ENCODE measurements at places on chromosomes 3 and 15.

DNA sequence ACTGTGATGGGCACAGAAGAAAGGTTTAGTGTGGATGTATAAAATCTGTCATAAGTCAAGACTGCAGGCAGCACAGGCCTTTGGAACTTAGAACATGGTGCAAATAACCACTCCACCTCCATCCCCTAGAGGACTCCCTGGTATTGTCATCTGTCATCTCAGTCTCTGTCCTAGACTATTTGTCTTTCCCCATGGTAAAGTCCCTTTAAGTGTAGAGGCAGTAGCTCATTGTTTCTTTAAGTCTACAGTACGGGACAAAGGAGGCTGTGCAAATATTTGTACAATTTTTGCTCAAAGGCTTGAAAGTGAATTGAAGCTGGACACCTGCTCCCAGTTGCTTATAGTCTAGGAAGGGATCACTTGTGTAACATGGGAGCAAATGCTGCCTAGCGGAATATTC lies 3.2 kb upstream of the PXYLP1 start:
- no peak for DNase-seq

DNA sequence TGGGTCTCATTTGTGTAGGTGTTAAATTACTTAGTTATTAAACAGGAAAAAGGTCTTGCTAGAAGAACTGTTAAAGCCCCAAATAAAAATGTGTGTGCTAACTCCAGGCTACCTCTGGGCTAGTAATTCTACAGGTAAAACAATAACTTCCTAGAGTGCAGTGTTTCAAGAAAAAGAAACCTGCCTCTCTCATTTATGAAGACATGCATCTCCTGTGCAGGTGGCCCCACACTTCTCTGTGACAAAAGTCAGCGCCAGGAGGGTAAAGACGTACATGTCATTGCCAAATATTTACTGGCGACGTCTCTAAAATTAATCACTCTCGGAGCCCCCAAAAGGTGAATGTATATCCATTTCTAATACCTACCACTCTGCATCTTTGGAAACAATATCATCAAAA lies 131.7 kb downstream of the FOXP1 start:
- DNase-seq, result no peak

GRCh38 chr3:10371789-10372188 lies 50.9 kb upstream of the SEC13 start:
- DNase-seq, result no peak

DNA sequence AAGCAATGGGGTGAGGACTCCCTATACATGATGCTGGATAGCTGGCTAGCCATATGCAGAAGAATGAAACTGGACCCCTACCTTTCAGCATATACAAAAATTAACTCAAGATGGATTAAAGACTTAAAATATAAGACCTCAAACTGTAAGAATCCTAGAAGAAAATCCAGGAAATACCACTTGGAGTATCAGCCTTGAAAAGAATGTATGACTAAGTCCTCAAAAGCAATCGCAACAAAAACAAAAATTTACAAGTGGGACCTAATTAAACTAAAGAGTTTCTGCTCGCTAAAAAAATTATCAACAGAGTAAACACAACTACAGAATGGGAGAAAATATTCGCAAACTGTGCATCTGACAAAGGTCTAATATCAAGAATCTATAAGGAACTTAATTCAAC lies 94.3 kb downstream of the XRN1 start:
- peak; percentile 12 for DNase-seq

- peak; percentile 83 for DNase-seq
Observed at GRCh38 chr3:178140531-178141304, 395.5 kb upstream of the KCNMB2 start.

- DNase-seq, result peak; percentile 31
Observed at GRCh38 chr3:160956785-160957184, 148.4 kb downstream of the B3GALNT1 start.

DNA sequence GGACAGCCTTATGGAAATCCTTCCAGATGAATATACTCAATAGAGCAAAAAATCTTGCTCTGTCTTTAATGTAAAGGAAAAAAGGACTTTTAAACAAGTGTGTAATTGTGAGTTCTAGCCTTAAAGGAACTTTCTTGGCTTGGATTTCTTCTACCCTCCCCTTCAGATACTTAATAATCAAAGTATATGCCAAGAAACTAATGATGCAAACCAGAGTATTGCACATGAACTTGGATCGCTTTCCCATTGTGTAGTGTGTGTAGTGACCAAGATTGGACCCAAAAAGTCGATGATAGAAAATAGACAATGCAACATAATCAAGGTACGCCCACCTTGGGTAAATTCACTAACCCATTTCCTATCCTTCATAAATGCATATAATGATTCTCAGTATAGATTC lies 123.8 kb downstream of the TIGIT start:
- DNase-seq, result no peak

DNA sequence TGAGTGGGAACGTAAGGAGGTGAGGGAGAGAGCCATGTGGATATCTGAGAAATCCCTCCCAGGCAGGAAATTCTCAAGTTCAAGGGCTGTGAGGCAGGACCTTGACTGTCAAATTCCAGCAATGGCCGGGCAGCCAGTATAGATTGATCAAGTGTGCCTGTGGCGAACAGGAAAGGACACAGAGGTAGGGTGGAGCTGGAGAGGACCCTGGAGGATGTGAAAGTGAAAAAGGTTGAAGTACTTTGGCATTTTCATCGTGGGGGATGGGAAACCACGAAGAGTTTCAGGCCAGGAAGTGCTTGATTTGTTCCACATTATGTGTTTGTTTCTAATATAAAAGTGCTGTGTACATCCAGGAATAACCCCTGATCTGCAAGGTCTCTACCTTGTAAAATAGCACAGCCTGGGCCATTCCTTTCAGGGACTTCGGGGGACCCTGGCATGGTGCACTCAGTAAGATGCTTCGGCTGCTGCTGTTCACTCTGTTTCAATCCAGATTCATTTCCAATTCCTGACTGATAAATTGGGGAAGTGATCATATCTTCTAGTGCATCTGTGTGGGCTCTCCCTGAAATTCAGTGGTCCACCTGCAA lies 156.6 kb downstream of the MCTP2 start:
- peak; percentile 27 for DNase-seq

DNA sequence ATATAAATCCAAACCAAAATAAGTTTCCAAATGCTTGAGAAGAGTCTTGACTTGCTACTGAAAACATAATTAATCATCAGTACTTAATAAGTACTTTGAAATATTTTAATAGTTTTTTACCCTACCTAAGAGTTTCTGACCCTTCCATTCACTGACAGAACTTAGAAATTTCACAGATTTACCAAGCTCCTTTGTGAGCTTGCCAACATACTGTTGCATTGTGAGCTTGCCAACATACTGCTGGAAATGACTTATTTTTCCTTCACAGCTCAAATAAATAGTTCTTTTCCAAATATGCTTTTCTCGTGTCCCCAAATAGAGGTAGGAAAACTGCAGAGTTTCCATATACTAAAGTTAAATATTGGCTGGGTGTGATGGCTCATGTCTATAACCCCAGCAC lies 9.6 kb upstream of the AADAC start:
- DNase-seq, result no peak

GRCh38 chr3:156978481-156978961 lies 152.4 kb downstream of the LEKR1 start:
- no peak for DNase-seq

DNA sequence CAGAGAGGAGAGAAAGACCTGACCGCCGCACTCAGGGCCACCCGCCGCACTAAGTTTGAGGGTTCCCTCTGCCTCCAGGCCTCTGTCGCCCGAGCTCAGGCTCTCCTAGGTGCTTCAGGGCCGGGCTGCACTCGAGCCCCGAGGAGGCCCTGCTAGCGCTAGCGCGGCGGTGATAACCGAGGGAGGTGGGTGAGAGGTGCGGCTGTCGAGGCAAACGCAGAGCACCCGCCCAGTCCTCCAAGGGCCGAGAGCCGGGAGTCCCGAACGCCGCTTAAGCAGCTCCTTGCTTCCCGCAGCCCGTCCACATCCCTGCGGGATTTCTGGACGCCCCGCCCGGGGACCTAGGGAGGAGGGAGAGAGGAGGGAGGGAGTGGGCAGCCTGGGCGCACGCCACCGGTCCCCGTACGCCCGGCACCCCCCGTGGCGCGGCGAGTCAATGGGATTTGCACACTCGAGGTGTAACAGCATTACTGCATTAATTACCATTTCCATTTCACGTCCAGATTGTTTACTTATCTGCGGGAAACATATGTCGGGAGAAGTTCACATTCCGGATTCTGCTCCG lies 6.8 kb downstream of the SOX14 start:
- no peak for DNase-seq

- peak; percentile 57 for DNase-seq
Observed at GRCh38 chr3:149473357-149474249, 894 bp upstream of the TM4SF4 start.

DNA sequence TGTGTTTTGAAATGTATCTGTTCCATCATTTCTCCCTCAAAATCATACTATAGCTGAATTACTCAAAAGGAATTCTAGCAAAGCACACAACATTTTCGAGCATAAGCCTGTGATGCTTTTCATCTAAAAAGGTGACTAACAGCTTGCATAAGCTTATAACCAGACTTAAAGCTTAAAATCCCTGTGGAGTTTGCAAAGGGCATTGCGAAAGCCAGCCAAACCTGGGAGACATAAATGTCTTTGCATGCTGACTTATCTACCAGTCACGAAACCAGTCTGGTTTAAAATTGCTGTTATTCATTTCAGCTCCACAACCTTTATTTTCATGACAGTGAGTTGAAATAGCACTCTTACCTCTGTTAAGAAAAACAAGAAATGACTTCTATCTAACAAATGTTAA lies 35.6 kb upstream of the LIPC start:
- DNase-seq, result peak; percentile 86

GRCh38 chr3:43970351-43970750 lies 271.3 kb upstream of the TOPAZ1 start:
- no peak for DNase-seq

DNA sequence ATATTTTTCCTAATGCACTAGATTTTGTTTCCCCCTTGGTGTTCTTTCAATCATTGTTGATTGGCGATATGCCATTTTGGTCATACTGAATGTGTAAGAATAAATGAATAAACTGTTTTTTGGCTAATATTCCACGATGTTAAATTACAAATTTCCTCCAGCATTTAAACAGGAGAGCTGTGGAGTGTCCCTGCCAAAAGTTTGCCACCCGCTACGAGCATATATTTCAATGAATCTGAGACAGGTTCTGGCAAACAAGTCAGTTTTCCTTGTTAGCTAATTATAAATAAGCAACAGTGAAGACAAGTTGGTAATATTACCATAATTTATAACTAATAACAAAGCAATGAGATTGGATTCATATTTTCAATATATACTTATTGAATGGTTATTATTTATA lies 777.6 kb downstream of the ROBO1 start:
- no peak for DNase-seq

- peak; percentile 2 for DNase-seq
Observed at GRCh38 chr15:34691034-34691433, 63.8 kb downstream of the GJD2 start.

DNA sequence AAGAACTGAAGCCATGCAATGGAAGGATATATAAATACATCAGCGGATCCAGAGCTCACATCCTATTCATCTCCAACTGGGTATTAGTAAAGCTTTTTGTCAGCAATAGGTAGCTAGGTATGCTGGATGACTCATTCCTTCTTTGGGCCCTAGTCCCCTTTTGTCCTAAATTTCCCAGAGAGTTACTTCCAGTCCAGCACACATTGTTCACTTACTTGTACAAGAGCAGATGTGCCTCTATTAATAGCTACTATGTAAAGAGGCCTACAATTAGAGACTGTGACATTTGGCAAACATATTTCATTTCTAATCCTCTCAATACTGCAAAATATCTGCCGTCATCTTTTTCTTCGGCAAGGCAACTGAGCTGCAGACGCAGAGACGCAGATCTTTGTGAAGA lies 1.7 kb upstream of the SLC4A7 start:
- DNase-seq, result no peak

GRCh38 chr3:156750874-156751245 lies 75.3 kb upstream of the LEKR1 start:
- DNase-seq, result no peak

- peak; percentile 30 for DNase-seq
Observed at GRCh38 chr3:32596909-32597369, 26.3 kb upstream of the DYNC1LI1 start.

DNA sequence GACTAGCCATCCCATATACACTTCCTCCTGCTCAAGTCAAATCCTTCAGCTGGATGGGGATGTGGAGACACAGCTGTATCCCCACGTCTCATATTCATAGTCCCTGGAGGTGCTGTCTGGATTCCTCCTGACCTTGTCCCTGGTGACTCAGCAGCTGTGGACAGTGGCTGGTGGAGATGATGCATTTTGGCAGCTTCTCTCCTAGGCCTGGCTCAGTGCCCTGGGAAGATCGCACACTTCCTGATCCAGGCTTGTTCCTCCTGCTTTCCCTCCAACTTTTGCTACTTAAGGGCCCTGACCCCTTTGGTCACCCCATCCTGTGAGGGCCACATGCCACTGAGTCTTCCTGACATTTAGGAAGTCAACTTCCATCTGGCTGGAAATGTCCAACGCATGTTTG lies 44.4 kb downstream of the ADAMTSL3 start:
- DNase-seq, result peak; percentile 52

- no peak for DNase-seq
Observed at GRCh38 chr15:101174152-101174920, 77.5 kb downstream of the CHSY1 start.

DNA sequence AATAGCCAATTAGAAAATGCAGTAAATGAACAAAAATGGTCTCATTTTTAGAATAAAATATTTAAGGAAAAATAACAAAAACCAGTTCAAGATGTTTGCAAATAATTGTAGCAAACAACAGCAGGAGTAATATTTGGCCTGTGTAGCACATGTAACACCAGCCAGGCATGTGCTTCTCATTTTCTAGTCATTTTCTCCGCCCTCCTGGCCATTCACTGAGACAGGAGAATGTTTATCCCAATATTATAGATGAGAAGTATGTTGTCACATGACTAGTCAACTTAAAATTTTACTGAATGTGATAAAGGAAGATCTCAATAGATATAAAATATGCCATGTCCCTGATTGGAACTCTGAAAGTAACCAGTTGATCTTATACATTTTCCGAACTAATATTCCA lies 7.8 kb upstream of the ATP10A start:
- DNase-seq, result no peak

DNA sequence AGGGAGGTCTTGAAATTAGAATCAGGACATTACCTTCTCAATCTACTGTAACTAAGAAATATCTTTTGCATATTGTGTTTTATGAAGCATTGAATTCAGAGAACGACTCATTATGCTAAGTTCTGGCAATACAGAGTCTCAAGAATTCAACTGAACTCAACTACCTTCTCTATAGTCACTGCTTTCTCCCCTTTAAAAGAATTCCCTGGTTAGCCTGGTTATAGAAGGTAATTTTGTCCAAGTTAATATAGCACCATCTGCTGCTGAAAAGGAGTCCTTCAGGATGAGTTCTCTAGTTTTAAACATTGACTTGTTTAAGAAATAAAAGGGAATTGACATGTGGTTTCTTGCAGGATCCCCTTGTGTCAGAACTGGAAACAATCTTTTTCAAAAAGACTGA lies 60.2 kb downstream of the IL16 start:
- peak; percentile 33 for DNase-seq

- DNase-seq, result no peak
Observed at GRCh38 chr3:181265750-181266333, 276.3 kb upstream of the DNAJC19 start.
